Vein endothelial cell (primary cell): ENCODE measurements at places on chromosomes 1 and 21. TPM values are rescaled to one million over a fixed set of nuclear protein-coding genes. Genes with fewer than 3 reads are reported as not detected.

The ZNF683 gene
- not detected in 2 replicates for total RNA-seq

The GCSAML gene
- total RNA-seq, result not detected in 2 replicates

The OR10J1 gene
- not detected in 2 replicates for total RNA-seq

The KCNA2 gene
- total RNA-seq, result under 0.01 TPM in 1 of 2 replicates, not detected in the other

The SESN2 gene
- 23.1 and 24.5 TPM in 2 replicates for total RNA-seq

The PTPRF gene
- 173 and 288 TPM in 2 replicates for total RNA-seq

The GPR161 gene
- total RNA-seq, result 20.6 and 26.3 TPM in 2 replicates

The LY9 gene
- total RNA-seq, result not detected in 2 replicates

The SLC22A15 gene
- 0.10 TPM in 1 of 2 replicates, not detected in the other for total RNA-seq

The SELP gene
- 14.8 and 65.7 TPM in 2 replicates for total RNA-seq

The PTGS2 gene
- total RNA-seq, result 16.5 and 28.7 TPM in 2 replicates

The TMEM201 gene
- total RNA-seq, result 10.5 and 11.8 TPM in 2 replicates

The SYNC gene
- 9.8 and 12.3 TPM in 2 replicates for total RNA-seq

The MYBPH gene
- total RNA-seq, result not detected in 2 replicates

The SLFNL1 gene
- total RNA-seq, result 0.33 and 0.57 TPM in 2 replicates

The PSMB4 gene
- 381 and 398 TPM in 2 replicates for total RNA-seq

The IL22RA1 gene
- total RNA-seq, result not detected in 2 replicates

The C1orf115 gene
- 28.2 and 30.4 TPM in 2 replicates for total RNA-seq

The HPCAL4 gene
- not detected in 2 replicates for total RNA-seq

The NUP210L gene
- under 0.01 and 0.10 TPM in 2 replicates for total RNA-seq

The LRRC53 gene
- not detected in 2 replicates for total RNA-seq

The TENT5C gene
- total RNA-seq, result under 0.01 and 0.29 TPM in 2 replicates

The AMY1C gene
- not detected in 2 replicates for total RNA-seq

The SLC1A7 gene
- not detected in 2 replicates for total RNA-seq

The EFCAB7 gene
- total RNA-seq, result 4.0 and 6.9 TPM in 2 replicates

The FAM43B gene
- total RNA-seq, result not detected in 2 replicates

The BGLAP gene
- total RNA-seq, result 0.19 and 0.33 TPM in 2 replicates

The PADI2 gene
- total RNA-seq, result under 0.01 TPM in 1 of 2 replicates, not detected in the other
